ENCODE measurements at places on chromosomes 1 and 21.
A peak's percentile ranks its signal among the peaks of the same experiment; 100 is the strongest.

DNA sequence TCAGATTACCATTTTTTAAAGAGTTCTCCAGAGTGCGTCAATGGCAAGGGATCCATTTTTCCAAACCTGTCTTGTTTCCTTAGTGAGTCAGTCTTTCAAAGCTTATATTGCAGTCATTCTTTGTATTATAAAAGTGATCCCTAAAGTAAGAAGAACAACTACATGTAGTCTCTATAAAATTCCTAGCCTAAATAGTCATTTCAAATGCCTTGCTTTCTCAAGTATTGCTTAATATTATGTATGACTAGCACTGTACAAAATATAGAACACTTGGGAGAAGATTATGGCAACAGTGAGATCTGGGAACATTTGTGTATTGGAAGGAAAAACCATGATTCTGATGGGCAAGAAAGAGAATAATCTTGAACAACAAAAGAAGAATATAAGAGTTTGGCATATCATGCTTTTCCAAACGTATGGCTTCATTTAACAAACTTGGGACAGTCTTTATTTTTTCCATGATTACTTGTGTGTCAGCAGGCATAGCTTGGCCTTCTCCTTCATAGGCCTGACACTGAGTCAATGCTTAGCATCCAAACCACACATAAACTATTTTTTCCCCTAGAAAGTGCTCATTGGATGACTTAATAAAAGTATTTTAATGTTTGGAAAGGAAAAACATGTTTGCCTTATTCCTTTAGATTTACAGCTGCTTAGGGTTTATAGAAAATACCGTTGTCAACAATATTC, 547.4 kb downstream of the LTN1 start:
- DNase-seq = no peak

DNA sequence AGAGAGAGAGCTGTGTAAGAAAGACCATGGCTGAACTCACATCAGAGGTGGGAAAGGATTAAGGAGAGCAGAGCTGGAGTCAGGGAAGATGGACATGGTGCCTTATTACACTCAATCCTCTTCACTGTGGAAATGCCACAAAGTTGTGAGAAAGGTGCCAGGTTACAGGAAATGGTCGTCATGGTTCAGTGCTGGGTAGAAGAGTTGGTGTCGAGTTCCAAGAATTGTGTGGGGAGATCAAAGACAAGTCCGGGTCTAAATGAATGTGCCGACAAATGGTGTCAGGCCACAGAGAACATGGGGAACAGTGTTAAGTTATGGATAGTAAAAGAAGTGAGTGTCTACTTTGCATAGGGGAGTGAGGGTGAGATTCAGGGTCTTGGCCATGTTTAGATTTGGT, 40.9 kb downstream of the LAMC2 start:
- DNase-seq = no peak

DNA sequence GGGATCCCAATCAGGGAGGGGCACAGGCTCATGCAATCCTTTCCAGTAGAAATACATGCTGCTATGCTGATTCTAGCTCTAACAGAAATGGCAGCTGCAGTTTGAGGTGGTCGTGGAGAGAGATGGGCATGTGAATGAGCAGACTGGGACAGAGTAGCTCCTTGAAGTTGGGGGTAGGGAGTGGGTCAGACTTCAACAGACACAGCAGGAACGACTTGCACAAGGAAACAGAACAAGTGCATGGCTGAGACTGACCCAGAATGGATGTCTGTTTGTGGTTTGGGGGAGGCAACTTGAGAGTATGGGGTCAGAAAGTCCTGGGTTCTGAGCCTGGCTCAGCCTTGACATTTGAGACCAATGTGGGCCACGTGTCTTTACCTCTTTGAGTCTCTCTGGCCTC, 25.1 kb upstream of the TRABD2B start:
- no peak for DNase-seq

DNA sequence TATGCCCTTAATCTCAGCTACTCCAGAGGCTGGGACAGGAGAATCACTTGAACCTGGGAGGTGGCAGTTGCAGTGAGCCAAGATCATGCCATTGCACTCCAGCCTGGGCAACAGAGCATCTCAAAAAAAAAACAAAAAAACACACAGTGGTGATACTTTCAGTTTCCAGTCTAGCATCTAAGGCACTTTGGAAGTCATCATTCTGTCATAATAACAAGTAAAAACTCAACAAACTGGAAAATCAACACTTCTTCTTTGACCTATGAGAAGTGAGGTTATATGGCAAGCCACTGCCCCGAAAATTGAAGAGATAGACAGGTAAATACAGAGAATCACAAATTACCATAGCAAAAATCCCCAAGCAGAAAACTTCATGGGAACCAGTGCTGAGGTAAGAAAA, 51.9 kb downstream of the IL12RB2 start:
- DNase-seq = no peak

- no peak for DNase-seq
These were observed 1.7 kb upstream of the PEF1 start for GRCh38 chr1:31646259-31646960.

- DNase-seq = no peak
These were observed 12.0 kb downstream of the SEMA6C start for GRCh38 chr1:151134396-151134795.

DNA sequence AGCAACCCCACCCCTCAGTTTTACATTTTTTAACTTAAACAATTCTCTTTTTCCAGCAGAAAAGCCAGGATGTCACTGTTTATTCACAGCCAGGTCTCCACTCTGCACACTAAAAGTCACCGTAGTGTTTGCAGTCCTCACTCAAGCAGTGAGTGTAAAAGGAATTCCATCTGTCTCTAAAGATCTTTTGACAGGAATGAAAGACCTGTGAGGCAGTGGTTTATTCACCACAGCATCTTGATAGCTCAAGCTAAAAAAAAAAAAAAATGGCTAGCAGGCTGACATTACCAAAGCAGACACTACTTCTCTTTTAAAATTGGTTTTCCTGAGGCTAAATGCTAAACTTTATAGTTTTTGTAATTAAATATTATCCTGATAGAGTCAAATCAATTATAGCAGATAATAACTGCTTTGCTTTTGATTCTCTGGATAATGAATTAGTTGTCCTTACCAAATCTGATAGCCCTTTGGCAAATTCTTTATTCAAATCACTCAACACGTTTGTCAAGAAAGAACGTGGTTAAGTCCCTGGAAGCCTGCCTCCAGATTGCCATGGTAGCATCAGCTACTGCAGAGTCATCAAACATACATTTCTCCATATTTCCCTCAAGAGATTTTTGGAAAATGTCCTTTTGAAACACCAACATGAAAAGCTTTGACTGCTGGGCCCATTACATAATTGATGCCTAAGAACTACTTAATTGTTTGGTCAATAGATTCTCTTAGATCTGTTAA, 22.2 kb upstream of the SLC5A9 start:
- no peak for DNase-seq

GRCh38 chr1:111129376-111129775, 10.5 kb downstream of the DRAM2 start:
- no peak for DNase-seq

GRCh38 chr21:23131177-23131576, 2133.0 kb downstream of the NCAM2 start:
- DNase-seq = no peak

GRCh38 chr1:167249702-167250101, 29.0 kb downstream of the POU2F1 start:
- no peak for DNase-seq

DNA sequence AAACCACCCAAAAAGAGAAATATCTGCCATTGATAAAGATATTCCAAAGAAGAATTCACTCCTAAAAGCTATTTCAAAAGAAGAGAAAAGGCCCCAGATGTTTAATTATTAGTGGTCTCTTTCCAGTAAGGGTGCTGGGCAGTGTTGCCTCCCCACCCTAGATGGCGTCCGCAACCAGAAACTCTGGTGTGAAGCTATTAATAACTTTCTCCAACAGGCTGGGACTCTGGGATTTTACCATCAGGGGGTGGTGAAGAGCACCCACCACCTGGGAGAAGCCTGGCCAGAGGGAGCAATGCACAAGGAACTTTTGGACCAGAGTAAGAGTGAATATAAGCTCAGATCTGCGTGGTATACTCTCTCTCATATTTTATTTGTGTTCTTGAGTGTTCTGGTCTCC, 115.4 kb upstream of the TIAM1 start:
- no peak for DNase-seq

- no peak for DNase-seq
These were observed 777 bp downstream of the AZIN2 start for GRCh38 chr1:33081554-33082305.

DNA sequence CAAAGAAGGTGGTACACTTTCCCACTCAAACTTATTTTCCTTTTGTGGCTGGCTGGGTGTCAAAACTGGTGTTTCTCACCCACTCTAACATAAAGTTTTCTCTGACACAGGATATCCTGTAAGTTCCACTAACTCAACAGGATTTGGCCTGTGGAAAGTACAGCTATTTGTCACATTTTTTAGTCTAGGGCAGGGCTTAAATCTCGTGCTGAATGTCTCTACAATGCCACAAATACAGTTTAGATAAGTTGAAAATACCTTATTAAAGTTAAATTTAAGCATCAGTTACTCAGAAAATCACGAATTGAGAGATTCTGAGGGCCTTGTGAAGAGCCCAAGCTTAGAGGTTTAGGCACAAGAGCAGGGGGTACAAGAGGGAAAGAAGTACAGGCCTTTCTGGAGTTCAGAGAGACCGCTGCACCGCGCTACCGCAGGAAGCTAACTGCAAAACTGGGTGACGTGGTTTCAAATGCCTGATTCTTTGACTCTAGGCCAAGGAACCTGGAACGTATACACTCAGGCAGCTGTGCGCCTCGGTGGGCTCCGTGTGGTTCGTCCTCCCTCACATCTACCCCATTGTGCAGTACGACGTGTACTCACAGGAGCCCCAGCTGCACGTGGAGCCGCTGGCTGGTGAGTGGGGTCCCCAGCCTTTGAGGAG, 23.4 kb upstream of the PWP2 start:
- no peak for DNase-seq

GRCh38 chr1:228960705-228961104, 225.4 kb downstream of the RHOU start:
- DNase-seq = no peak

- DNase-seq = no peak
These were observed 48.2 kb downstream of the ARHGEF10L start for GRCh38 chr1:17587693-17588047.

GRCh38 chr1:233993651-233994050, 89.2 kb downstream of the SLC35F3 start:
- no peak for DNase-seq

DNA sequence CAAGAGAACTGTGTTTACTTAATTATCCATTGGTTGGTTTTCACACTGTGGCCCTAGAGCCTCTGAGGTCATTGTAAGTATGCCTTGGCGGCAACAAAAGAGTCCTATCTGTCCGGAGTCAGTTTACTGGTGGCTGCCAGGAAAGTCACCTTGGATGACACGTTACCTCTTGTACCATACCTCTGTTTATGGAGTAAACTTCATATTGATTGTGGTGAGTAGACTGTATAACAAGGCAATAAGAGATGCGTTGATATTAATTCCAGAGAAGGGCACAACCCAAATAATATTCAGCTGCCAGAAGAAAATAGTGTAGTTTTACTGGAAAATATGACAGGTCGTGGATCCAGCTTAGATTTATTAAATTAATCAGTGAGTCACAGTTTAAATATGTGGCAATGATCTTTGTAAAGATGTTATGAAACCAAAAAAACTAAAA, 20.4 kb upstream of the KIF14 start:
- DNase-seq = no peak

DNA sequence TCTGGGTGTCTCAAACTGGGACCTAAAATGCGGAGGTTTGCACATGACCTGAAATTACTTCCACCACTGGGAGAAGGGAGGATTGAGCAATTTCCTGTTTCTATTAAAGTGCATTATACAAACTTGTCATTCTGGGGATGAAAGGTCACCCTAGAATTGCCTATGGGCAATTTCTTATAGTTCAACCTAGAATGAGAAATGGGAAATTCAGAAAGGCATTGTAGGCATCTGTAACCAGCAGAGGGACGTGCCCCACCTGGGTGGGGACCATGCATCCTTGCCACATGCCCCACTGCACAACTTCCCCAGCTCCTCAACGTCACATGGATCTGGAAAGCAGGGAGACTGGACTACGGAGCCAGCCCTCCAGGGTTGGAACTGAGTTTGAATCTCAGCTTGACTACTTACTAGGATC, 47.0 kb downstream of the MRPL39 start:
- DNase-seq = no peak

- peak; percentile 33 for DNase-seq
These were observed 59.1 kb downstream of the NFIA start for GRCh38 chr1:61141288-61142042.

DNA sequence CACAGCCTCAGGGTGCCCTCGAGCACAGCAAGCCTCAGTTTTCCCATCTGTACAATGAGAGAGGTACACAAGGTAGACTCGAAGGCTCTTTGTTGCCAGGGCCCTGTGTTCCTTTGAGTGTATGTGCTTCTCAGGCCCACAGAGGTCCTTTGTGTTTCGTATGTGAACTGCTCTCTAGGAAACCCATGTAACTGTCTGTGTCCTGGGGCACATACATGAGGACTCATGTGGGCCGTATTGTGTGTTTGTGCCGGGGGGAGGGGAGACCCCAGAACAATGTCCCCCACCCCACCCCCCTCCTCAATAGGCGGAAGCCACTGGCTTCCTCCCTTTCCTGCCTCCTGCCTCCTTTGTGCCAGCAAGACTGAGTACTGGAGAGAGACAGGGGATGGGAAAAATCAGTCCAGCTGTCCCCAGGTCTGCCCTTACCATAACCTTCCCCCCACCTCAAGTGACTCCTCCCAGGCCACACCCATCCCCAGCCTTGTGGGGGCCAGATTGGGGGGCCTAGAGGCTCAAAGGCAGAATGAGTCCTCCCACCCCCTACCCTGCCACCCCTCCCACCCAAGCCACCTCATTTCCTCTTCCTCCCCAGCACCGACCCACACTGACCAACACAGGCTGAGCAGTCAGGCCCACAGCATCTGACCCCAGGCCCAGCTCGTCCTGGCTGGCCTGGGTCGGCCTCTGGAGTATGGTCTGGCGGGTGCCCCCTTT, at the start of gene TIE1:
Gene TIE1 (plus strand): TSS at position 605 of the 717 bp plus-strand sequence. CDS start 90 bp downstream, at position 695.
- DNase-seq = no peak

- DNase-seq = peak; percentile 31
These were observed 14.3 kb upstream of the LSM10 start for GRCh38 chr1:36411674-36412648.

DNA sequence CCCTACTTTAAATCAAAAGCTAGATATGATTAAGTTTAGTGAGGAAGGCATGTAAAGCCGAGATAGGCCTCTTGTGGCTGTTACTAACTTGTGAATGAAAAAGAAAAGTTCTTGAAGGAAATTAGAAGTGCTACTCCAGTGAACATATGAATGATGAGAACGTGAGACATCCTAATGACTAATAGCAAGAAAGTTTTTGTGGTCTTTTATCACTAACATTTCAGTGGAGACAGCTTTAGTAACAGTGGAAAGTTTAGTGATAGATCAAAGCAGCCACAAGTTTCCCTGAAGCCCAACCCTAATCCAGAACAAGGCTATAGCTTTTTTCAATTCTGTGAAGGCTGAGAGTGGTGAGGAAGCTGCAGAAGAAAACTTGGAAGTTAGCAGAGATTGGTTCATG, 73.6 kb upstream of the LRRC8B start:
- DNase-seq = no peak

- DNase-seq = no peak
These were observed 564.5 kb downstream of the DPYD start for GRCh38 chr1:97356309-97356708.

- DNase-seq = no peak
These were observed 214.1 kb upstream of the USP24 start for GRCh38 chr1:55428944-55429931.

- DNase-seq = no peak
These were observed 67.3 kb upstream of the KCNJ6 start for GRCh38 chr21:37983336-37984095.

- DNase-seq = no peak
These were observed 11.1 kb upstream of the ETV3L start for GRCh38 chr1:157110686-157111085.

- no peak for DNase-seq
These were observed 61.9 kb upstream of the ZNF281 start for GRCh38 chr1:200471739-200472138.
